ENCODE measurements at places on chromosomes 3 and 15.

- no peak for DNase-seq
Measured at GRCh38 chr3:79769229-79769628, 1.4 kb upstream of the ROBO1 start.

DNA sequence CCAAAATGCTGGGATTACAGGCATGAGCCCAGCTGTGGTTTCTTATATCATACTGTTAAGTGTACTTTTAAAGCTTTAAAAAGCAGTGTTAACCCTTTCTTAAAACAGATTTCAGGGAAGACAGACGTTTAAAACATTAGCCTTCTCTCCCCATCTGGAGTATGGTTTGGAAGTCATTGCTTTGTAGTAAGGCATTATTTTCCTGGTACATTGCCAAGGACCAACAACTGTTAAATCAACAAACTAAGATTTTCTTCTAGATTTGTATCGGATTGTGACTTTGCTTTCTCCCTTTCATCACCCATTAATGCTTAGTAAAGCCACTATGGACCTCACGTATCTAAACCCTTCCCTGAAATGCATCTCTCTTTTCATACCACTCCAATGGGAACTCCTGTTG is 50.5 kb downstream of the UBE2E1 start:
- no peak for DNase-seq

- no peak for DNase-seq
Measured at GRCh38 chr15:70246623-70247220, 149.0 kb upstream of the TLE3 start.

GRCh38 chr15:93418566-93418965 is 329.6 kb upstream of the RGMA start:
- DNase-seq, result no peak

GRCh38 chr3:129651435-129652202 is 45.1 kb upstream of the PLXND1 start:
- peak; percentile 62 for DNase-seq

DNA sequence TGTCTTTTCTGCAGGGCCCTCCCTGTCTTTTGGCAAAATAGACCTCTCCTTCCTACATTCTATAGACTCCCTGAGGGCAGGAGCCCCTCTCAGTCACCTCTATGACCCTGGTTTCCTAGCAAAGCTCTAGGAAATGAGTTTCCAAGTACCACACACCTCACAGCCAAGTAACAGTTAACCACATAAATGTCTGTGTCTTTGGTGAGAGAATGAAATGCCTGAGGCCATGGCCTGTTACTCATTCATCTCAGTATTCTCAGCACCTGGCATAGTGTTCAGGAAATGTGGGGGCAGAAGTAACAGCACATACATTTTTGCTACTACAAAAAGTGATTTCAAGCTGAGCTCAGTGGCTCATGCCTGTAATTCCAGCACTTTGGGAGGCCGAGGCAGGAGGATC is 21.0 kb downstream of the RFT1 start:
- DNase-seq, result peak; percentile 59

DNA sequence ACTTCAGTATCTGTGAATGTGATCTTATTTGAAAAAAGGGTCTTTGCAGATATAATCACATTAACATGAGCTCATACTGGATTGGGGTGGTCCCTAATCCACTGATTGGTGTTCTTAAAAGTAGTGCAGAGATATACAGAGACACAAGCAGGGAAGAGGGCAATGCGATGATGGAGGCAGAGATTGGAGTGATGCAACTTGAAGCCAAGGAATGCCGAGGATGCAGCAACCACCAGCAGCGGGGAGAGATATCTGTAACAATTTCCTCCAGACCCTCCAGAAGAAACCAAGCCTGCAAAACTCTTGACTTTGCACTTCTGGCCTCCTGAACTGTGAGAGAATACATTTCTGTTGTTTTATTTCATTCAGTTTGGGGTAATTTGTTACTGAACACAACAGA is 171.0 kb upstream of the MBNL1 start:
- no peak for DNase-seq

- DNase-seq, result no peak
Measured at GRCh38 chr15:94348084-94348483, 116.7 kb downstream of the MCTP2 start.

DNA sequence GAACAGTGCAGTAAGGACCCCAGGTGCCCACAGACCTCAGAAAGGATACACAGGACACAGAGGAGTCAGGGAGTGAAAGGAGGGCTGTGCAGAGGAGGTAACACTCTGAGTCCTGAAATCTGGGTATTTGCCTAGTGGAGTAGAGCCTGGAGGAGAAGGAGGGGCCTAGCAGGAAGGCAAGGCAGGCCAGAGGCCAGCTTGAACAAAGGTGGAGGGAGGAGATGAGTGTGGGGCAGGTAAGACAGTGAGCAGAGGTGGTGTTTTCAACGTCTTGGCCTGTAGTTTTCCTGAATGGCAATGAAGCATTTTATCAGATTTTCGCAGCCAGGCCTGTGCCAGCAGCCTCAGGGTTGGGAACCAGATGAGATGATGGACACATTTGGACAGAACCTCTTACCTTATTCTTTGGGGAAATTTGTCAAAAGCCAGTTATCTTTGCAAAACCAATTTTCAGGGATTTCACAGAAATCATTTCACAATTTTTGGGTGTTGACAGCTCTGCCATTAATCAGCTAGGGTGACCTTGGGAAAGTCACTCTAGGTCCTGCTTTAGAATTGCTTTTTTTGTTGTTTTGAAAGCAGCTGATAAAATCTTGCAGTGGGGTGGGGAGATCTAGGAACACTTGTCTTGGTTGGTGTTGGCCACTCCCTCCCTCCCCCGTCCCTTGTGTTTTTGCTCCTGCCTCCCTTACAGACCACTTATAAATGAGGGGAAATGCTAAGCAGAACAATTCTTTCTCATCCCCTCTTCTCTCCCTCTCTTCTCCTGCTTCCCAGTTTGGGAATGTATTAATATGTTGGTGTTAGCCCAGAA is 38.4 kb downstream of the SPSB4 start:
- no peak for DNase-seq

- no peak for DNase-seq
Measured at GRCh38 chr3:39972508-39972907, 163.1 kb downstream of the MYRIP start.

DNA sequence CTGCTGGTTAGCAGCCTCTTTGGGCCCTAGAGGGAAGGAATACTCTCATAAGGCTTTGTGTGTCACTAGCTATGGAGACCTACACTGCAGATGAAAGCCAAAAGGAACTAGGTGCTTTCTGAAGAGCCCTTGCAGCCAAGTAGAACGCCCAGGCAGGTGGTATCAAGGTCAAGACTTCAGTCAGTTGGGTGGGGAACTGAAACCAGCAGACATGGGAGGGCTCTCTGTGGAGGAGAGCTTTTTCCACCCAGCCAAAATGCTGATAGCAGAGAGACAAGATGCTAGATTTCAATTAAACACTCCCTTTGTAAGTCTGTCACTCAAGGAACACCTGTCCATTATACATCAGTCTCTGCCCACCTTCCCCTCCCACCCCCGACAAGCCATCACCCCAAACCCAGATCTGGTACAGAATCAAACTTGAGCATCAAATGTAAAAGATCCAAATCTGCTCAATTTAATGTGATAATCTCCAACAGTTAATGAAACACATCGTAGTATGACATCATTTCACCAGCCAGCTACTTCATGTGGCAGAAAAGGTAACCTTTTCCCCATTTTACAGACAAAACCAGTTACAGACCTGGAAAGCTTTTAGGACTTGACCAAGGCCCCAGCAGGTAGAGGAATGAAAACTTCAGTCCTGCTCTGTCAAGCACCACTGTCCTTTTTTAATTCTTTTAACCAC is 14.6 kb downstream of the MRPS25 start:
- no peak for DNase-seq

DNA sequence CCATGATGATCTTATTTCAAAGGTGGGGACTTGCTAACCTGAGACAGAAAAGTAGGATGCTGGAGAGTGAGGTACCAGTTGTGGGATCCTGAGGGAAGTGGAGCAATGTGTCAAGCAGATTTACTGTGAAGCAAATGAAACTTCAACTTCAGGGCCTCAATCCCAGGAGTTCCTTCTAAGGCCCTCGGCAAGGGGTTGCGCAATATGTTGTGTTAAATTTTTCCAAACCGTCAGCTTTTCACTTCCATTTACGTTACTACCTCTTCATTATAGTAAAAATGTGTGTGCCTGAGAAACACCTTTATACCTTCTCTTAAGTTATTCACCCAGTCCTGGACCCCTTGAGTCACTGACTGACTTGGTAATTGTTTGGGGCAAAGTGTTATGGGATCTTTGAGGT is 42.5 kb upstream of the KCNH8 start:
- no peak for DNase-seq

DNA sequence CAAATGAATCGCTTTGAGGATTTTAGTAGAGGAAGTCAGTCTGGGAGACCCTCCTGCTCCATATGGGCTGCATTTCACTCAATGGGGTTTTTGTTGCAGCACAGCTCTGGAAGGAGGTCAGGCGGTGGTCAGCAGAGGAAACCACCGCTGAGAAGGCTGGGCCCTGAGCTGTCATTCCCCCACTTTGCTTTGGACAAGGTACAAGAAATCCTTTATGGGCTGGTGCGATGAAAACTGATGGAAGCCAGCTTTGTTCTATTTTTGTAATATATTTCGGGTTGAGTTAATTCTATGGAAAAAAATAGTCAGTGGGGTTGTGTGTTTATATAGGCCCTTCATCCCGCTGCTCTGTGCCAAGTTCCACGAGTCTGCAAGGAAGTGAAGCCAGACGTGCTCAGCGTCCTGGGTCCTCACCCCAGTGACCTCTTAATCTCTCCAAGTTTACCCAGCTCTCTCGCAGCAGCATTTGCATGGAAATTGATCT is 157.1 kb upstream of the TMC3 start:
- DNase-seq, result no peak

DNA sequence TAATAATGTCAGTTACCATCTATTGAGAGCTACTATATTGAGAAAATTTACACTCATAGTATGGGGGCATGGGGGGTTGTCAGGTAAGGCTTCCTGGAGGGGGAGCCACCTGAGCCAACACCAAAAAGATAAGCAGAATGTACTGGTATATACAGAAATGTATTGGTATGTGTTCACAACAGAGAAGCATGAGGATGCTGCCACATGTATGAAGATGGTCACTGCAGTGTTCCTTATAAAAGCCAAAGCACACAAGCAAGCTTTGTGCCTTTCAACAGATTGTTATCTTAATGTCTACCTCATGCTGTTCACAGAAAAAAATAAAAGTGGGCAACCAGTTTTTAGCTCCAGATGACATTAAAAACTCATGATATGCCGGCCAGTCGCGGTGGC is 149.0 kb downstream of the MAGI1 start:
- DNase-seq, result no peak

GRCh38 chr3:123448536-123449101 is at the start of gene ADCY5:
ADCY5 (minus strand) TSS chr3:123449090; CDS start chr3:123448545, 545 bp downstream.
- no peak for DNase-seq

- no peak for DNase-seq
Measured at GRCh38 chr3:101809178-101810021, 30.4 kb downstream of the NXPE3 start.

DNA sequence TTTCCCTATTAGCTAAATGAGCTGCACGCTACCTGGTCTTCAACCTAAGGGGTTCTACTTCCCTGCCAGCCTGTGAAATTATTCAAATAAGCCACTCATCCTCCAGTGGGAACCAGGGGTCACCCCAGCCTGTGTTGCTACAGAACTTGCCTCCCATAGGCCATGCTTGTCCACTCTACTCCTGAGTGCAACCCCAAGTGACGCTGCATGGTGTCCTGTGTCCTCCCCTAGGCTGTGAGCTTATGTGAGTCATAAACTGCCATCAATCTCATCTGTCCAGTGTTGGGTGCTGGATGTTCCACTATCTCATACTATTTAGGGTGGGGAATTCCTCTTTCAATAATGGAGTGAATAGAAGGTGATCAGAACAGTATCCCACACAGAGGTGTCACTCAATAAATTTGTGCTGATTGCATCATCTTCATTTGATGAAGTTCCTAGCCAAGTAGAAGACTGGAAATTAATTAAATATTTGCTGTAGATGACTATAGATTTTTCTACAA is 49.8 kb upstream of the SSR3 start:
- DNase-seq, result no peak

DNA sequence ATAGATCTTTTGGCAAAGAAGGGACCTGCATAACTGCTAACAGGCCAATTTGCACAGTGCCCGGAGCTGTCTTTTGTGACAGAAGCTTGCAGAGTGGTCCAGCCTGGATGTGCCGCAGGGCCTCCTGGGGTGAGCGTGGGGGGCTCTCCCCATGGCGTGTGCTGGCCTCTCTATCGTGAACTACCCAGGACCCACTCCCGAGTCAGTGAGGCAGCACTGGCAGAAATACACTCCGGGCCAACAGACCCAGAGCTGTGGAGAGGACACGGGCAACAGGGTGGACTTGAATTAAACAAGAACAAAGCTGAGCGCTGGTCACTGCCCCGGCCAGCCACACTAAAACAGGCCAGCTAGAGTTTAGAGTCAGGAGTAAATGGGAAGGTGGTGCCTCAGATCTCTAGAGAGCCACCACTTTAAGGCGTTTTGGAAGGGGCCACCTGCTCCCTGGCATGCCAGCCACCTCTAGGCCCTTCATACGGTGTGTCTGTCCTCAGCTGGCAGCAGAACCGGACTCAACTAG is 152.1 kb downstream of the KLF13 start:
- DNase-seq, result no peak

DNA sequence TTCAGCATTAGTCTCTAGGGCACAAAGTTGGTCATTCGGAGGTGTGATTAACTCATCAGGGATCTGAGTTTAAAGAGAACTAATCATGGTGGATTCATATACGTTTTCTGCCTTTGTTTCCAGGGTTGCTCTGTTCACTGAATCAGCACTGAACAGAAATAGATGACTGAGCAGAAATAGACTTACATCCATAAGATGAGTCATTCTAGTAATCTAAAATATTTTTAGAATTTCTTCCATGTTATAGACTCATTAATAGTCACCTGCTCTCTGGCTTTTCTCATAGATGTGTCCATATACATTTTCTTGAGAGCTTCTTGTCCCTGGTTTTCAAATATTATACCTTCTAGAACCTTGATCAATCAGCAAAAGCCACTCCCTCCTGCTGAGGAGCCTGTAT is 837.6 kb upstream of the DPPA4 start:
- DNase-seq, result no peak

GRCh38 chr3:34132069-34132692 is 333.8 kb downstream of the PDCD6IP start:
- no peak for DNase-seq

- no peak for DNase-seq
Measured at GRCh38 chr15:94066046-94066445, 165.3 kb upstream of the MCTP2 start.

- no peak for DNase-seq
Measured at GRCh38 chr15:36763685-36764084, 184.3 kb downstream of the CDIN1 start.

Measured in H54 (cell line).